ENCODE measurements at places on chromosomes 6 and 20.
A peak's percentile ranks its signal among the peaks of the same experiment; 100 is the strongest.

GRCh38 chr20:51661609-51662178 lies 106.5 kb downstream of the ATP9A start:
- DNase-seq = peak; percentile 34

DNA sequence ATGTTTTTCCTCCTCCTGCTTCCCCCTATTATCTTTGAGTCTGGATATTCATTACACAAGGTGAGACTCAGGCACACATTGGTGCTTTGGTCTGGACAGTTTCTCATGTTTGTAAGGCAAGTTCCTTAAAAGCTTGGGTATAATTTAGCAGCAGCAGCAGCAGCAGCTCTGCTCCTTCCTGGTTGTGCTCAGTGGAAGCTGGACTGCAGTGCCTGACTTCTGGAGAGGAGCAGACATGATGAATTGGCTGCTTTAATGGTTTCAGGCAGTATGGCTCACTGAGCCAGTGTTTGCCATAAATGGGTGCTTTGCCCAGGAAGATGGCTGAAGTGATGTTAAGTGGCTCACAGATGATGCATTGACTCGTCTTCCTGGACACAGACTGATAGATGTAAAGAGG lies 32.4 kb downstream of the SLC9A8 start:
- no peak for DNase-seq

DNA sequence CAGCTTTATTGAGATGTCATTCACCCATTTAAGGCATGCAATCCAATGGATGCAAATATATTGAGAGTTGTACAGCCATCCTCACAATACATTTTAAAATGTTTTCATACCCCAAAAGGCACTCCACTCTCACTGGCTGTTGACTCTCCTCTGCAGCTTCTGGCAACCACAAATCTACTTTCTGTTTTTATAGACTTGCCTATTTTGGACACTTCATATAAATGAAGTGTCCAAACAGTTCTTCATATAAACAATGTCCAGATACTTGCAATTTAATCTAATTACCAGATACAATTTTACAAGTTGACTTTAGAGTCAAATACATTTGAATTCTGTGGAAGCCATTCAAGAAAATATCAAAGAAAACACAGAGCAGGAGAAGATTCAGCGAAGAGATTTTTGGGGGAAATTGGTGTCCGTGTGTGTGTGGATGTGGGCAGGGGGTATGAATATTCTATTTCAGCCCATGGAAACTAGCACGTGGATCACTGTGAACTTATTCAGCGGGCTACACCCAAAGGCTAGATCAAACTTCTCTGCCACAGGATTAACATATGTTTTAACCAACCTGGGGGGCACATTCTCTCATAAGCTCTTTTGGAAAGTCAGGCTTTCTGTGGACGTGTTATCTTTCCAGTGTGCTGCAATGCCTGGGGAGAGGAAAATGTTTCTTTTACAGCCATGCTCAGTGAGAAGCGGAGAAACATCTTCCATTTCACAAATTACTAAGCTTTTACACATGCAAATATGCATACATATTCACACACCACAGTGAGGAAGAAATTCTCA lies 73.9 kb downstream of the PLG start:
- no peak for DNase-seq

DNA sequence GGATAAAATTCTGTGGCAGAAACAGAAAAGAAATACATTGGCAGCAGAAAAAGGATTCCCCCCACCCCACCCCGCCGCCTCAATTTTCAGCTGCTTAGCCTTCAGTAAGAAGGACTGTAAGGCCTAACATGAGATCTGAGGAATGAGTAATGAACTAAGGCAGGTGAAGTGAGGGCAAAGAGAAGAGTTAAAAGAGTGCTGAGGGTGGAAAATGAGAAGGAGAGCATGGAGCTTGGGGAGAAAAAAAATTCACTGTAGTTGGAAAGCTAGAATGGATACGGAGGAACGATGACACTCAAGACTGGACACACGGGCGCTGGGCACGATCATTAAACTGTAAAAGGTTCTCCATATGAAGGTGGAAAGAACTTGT lies 14.6 kb downstream of the POM121L2 start:
- DNase-seq = no peak

- no peak for DNase-seq
Measured at GRCh38 chr6:55014321-55015088, 159.8 kb upstream of the HCRTR2 start.

DNA sequence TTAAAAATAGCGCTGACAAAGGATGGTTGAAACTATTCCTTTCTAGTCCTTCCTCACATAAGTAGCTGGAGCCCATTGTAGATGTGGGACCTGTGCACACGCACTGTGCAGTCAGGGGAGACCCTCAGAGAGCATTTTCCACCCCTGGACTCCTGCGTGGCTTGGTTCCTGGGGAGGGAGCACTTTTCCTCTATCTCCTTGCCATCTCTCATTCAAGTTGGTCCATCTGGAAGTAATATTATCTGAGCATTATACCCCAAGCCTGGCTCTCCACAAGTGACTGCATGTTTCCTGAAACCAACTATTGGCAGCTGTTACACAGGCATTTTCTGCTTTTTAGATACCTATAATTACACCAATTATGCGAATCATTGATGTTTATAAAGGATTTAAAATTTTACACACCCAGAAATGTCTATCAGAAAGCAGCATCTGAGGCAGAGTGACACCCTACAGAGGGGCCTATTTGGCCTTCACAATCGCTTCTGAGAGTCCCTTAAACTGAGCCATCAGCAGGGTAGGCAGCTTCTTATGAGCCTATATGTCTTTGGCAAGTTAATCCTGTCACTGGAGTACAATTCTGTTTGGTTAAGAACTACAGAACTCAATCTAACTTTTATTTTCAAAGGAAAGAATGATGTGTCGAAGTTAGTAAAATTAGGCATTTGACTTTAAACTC lies 18.7 kb downstream of the SOX4 start:
- no peak for DNase-seq

GRCh38 chr20:62266340-62266739 lies 28.0 kb downstream of the OSBPL2 start:
- no peak for DNase-seq

DNA sequence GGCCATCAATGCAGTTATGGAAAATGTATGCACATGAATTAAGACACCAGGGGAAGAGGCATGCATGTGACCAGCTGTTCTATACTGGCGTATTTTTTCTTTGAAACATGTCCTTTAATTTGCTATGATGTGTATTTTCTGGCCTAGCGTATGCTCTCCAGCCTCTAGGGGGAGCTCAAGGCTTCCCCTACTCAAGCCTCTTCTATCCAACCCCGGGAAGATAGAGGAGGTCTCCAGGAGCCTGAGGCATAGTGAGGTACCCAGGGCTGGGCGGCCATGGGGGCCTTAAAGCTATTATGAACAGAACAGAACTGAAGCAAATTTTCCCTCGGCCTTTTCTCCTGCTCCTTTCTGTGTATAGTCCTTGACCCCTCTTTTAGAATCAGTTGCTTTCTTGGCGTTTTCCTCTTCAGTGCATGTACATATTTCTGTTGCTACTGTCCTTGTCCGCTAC lies 528.9 kb downstream of the MAFB start:
- no peak for DNase-seq

- DNase-seq = no peak
Measured at GRCh38 chr20:60034231-60035110, 76.2 kb downstream of the CDH26 start.

DNA sequence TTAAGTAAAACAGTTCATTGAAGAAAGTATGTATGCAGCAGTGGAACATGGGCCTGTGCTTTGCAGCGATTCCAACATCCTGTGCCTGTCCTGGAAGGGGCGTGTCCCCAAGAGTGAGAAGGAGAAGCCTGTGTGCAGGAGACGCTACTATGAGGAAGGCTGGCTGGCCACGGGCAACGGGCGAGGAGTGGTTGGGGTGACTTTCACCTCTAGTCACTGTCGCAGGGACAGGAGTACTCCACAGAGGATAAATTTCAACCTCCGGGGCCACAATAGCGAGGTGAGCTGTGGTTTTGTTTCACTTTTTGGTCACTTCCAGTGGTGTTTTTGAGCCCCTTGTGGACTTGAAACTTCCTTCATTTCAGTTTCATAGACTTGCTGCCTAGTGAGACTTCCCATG lies 1.7 kb downstream of the TULP4 start:
- no peak for DNase-seq

DNA sequence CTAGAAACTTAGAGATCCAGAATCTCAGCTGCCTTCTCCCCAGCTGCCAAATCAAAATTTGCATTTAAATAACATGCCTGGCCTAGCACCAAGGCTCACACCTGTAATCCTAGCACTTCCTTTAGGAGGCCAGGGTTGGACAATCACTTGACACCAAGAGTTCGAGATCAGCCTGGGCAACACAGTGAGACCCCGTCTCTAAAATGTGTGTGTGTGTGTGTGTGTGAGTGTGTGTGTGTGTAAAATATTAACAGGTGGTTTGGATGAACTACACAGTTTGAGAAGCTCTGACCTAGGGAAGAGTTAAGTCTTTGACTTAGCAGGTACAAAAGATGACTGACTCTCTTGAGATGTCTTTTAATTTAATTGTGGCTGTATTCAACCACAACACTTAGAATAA lies 20.2 kb upstream of the CD2AP start:
- DNase-seq = no peak

- DNase-seq = no peak
Measured at GRCh38 chr6:15183979-15184378, 61.9 kb upstream of the JARID2 start.

GRCh38 chr6:124355146-124355545 lies 551.5 kb downstream of the NKAIN2 start:
- no peak for DNase-seq

- no peak for DNase-seq
Measured at GRCh38 chr6:125044667-125045066, 82.4 kb downstream of the RNF217 start.
